GM20000 (cell line): ENCODE measurements at places on chromosomes 7 and 10.

- no peak for DNase-seq
These were observed 26.3 kb upstream of the FAM13C start for GRCh38 chr10:59388671-59388976.

DNA sequence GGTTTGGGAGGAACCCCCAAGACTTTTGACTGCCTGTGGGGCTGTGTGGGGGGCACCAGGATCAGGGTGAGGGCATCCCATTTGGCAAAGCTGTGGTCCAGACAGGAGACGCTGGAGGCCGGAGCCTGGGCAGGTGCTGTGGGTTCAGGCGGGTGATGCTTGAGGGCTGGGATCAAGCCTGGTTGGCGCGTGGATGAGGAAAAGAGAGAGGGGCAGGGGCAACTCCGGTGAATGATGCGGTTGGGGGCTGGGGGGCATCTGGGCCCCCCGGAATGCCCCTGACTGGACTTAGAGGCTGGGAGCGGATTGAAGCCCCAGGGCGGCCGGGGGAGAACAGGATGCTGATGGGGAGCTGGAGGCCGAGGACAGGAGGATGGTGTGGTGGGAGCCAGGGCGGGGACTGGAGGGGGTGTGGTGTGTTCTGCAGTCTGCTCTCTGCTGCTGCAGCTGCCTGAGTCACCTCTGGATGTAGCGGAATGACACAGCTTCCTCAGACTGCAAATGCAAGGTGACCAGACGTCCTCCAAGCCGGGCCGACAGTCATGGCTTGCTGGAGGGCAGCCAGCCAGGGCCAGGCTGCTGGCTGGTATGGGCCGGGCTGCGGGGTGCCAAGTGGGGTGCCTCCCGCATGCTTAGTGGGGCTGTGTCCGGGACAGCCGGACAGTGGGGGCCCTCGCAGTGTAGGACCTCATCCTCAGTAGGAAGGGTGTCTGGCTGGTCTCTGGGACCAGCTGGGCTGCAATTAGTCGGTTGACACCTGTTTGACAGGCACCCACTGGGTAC, 3.2 kb downstream of the MAFK start:
- peak; percentile 78 for DNase-seq

DNA sequence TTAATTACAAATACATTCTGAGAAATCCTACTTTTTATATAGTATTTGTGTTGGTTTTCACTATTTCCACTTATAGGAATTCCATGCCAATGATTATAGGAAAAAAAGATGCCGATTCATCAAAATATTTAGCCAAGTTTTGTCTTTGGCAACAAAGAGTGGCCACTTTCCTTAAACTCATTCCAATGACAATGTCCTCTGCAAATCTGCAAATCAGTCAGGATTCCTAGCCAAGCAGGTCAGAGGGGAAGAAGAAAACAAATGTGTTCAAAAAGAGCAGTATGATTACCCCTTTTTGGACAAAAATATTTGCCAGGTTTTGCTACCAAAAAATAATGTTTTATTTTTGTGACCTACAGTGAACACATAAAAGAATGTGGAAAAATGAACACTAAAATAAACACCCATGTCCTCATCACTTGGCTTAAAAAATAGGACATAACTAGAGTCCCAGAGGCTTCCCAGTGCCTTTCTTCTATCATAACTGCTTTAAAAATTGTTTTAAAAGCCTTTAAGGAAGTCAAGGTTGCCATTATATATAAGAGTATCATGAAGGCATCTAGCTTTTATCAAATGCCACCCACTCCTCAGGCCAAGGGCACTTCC, 125.9 kb downstream of the ADAM12 start:
- DNase-seq = no peak

- DNase-seq = no peak
These were observed 22.8 kb upstream of the FOXL3 start for GRCh38 chr7:266851-267840.

DNA sequence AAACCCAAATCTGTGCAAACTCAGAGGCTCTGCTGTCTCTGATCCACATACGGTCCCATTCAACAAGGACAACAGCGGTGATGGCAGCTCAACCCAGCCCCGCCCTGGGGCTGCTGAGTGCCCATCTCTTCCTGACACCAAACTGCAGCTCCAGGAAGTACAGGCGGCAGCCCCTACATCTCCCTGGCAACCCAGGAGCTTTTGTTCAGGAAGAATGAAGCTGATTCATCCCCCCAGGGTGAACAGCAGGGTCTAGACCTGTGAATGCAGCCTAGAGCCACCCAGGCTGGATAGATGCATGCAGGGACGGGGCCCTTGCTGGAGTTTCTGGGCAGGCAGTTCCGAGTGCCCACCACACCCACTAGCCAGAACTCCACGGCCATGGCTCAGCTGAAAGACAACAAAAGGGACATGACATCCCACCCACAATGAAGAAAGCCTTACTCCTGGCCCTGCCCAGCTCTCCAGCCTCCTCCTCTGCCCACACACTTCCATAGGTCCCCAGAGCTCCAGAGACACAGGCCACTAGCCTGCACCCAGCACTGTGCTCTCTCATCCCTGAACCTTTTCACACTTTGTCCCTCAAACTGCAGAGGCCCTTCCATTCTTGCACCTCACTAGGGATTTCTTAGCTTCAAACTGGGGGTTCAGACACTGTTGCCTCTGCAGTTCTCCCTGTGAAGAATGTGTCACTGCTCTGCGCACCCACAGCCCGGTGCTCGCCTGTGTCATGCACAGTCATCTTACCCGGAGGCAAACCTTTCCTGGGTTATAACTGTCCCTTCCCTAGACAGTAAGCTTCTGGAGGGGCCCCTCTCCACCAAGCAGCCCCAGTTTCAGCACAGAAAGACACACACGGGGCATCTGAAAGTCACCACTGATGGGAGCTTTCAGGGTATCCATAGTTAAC, 99.1 kb downstream of the GRID1 start:
- DNase-seq = no peak

- no peak for DNase-seq
These were observed 40.7 kb downstream of the LEP start for GRCh38 chr7:128281605-128282380.

- DNase-seq = no peak
These were observed 116.1 kb downstream of the PARD3 start for GRCh38 chr10:34698979-34699378.

DNA sequence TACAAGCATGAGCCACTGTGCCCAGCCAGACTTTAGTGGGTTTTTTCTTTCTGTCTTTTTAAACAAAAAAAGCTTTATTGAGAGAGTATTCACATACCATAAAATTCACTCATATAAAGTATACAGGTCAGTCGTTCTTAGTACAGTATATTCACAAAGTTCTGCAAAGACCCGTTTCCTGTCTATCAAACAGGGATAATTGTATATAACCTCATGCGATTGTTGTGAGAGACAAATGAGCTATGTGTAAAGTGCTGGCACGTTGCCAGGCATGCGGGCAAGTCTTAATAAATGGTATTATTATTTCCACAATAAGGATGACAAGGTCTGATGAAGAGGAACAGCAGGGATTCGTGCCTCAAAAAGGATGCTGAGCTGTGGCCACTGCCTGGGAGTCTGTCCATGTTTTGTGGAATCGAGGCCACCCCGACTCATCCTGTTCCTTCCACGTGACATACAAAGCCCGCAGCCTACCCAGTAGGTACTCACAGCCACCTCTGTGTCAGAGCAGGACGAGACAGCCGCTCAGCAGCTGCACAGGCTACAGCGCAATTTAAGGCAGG, 51.6 kb downstream of the SMKR1 start:
- no peak for DNase-seq

DNA sequence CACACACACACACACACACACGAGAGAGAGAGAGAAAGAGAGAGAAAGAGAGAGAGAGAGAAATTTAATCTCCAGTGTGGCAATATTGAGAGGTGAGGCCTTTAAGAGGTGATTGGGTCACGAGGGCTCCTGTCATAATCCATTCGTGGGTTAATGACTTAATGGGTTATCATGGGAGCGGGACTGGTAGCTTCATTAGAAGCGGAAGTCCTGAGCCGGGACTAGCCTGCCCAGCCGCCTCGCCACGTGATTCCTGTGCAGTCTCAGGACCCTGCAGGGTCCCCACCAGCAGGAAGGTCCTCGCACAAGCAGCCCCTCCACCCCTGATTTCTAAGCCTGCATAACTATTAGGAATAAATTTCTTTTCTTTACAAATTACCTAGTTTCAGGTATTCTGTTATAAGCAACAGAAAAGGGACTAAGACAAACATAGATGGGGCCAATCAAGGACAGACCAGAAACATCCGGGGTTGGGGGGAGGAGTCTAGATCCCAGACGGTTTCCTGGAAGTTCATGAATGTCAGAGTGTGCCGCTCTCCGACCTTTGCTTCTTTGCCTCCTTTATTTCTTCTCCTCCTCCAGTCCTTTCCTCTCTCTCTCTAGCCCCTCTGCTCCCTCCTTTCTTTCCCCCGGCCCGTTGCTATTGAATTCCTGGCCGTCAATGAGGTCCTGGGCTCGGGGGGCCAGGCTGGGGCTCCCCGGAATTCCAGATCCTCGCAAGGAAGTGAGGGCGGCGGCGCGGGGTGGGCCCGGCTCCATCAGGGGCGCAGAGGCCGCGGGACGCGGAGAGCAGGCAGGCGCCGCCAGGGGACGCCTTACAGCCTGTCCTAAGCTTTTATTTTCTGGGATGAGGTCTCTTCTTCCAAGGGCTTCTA, 146.8 kb downstream of the CYP26A1 start:
- DNase-seq = no peak

DNA sequence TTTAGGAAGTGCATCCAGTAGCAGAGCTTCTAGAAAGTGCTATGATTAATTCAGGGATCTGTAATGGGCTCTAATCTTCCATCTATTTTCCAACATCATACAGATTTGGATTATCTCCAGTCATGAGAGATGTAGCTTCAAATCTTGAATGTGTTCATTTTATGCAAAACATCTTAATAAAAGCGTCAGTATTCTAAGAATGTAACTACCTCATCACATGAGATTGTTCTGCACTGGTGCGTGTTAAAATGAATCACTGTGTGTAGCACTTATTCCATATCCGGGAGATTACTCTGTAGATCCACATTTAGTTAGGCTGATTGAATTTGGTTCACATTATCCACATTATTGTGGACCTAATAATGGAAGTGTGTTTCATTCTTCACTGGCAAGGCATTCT, 344.9 kb upstream of the CHRM2 start:
- no peak for DNase-seq

DNA sequence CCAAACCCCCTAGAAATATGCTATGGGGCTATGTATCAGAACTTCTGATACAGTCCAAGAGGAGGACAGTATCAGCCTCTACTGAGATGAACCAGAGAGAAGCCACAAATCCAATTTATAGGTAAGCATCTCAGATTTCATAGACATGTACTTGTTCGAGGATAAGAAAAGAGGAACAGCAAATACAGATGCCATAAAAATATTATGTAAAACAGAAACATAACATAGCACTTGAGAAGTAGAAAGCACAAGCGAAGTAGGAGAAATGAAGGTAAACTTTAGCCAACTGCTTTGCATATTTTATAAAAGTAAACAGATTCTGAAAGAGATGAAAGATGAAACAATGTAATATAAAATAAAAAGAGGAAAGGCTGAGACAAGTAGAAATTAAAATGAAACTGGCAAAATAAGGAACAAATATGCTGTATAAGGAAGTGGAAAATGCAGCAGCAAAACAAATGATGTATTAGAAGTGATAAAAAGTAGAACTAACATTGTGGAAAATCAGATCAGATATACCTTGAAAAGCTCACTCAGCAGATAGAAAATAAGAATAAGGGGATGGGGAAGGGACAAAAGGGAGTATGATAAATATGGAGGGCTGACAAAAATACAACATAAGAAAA, 135.1 kb downstream of the SKAP2 start:
- DNase-seq = no peak

DNA sequence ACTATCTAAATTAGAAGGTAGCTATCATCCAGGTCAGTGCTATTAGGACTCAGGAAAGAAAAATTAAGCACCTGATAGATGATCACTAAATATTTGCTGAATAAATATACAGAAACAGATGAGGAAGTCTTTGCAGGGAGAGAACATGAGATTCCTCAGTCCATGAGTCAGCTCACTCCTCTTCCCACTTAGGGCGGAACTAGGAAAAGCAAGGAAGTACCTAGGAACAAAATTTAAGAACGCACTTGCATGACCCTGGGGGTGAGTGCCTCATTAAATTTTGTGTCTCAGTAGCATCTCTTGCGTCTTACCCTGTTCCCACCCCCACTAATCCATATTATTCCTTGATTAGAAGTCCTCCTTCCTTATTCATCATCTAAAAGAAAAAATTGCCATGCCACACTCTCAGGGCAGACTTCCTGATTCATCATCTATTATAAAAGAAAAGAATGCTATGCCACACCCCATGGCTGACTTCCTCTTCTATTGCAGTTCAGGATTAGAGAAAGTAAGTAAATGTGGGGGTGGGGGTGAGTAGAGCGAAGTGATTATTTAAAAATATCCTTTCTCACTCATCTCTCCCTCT, 208.8 kb downstream of the THSD7A start:
- no peak for DNase-seq

DNA sequence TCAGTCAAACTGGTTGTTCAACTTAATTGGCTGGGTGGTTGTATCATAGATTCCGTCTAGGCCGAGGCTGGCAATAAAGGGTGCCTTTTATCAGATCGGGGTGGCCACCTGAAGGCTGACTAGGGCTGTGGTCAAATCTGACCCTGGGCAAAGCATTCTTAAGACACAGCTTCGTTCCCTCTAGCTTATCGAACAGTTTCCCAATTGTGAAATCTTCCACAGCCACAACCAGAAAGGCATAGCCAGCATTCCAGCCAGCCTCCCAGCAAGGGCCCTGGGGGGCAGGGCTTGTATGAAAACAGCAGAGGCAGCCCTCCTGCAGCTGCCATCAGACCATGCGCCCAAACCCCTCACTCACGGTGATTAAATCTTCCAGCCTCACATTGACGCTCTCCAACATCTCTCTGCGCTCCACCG, 42.5 kb upstream of the TMEM213 start:
- no peak for DNase-seq

DNA sequence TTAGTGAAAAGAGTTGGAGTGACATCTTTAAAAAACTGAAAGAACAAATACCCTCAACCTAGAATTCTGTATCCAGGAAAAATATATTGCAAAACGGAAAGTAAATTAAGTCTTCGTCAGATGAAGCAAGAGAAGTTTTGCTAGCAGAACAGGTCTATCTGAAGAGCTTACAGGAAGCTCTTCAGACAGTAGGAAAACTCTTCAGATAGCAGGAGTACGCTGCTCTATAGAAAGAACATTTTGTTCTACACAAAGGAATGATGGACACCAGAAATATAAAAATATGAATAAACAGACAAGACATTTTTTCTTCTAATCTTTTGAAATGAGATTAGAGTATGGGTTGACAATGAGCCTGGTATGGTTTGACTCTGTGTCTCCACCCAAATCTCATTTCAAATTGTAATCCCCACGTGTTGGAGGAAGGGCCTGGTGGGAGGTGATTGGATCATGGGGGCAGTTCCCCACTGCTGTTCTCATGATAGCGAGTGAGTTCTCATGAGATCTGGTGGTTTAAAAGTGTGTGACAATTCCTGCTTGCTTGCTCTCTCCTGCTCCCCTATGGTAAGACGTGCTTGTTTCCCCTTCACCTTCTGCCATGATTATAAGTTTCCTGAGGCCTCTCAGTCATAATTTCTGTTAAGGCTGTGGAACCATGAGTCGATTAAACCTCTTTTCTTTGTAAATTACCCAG, 567.3 kb downstream of the AUTS2 start:
- DNase-seq = no peak
